OCI-LY7 (cell line): ENCODE measurements at places on chromosomes 6 and 20. TPM values are rescaled to one million over a fixed set of nuclear protein-coding genes. Genes with fewer than 3 reads are reported as not detected.

GRCh38 chr20:58742668-58743566 is 50.3 kb downstream of the NPEPL1 start:
- DNase-seq = no peak

DNA sequence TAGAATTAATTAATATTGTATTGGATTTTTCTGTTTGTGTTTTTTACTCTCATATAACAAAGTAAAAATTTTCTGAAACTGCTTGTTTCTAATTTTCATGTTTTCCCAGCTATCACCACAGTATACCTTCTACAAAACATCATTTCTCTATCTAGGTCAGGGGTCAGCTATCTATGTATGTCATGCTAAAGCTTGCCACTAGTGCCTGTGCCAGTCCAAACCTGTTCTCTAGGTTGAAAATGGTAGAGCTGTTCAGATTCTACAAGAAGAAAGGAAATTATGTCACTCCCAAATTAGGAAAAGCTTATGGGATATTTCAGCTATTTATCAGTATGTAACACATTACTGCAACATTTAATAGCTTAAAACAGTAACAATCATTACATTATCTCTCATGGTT is 5.8 kb upstream of the ME1 start:
- no peak for DNase-seq

GRCh38 chr6:28267695-28268059 is 734 bp downstream of the ZSCAN26 start:
- DNase-seq = no peak

DNA sequence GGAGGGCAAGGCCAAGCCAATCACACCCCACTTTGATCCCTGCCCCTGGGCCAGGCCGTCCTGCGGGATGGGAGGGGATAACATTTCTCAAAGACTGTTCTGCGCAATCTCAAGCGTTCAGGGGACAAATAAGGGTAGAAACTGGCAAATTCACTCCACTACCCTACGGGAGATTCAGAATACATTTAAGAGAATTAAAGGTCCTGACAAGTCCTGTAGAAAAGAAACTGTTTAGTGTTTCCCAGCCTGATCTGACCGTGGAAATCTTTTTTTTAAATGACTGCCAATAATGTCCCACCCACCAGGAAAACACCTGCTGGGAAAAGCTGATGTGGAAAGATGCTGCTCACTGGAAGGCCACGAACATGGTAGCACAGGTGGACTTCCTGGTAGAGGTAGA is 140.6 kb upstream of the RNF24 start:
- no peak for DNase-seq

GRCh38 chr6:3455147-3455568 is 1.7 kb downstream of the SLC22A23 start:
- no peak for DNase-seq

- no peak for DNase-seq
These were observed 361.3 kb downstream of the CD109 start for GRCh38 chr6:74057326-74057725.

- DNase-seq = no peak
These were observed 88.1 kb downstream of the YTHDF1 start for GRCh38 chr20:63127700-63128364.

Gene CST4
- total RNA-seq = not detected in 2 replicates

Gene ANKEF1
- total RNA-seq = 4.7 and 6.4 TPM in 2 replicates

Gene MYL9
- not detected in 2 replicates for total RNA-seq
